ENCODE measurements at places on chromosomes 5 and 9.

GRCh38 chr5:132229236-132229635, 1.6 kb upstream of the P4HA2 start:
- no peak for DNase-seq

DNA sequence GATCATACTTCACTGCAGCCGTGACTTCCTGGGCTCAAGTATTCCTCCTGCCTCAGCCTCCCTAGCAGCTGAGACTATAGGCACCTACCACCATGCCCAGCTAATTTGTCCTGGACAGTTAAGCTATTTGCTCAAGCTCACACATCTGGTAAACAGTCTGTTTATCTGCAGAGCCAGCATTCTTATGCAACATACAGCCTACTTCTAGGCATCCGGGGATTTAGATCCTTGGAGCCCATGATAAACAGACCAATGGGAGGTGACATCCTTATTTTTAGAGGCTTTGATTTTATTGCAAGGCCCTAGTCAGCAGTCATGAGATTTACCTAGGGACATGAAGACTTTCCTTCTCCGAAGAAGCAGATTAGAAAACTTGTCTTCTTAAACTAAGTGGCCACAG, 21.0 kb downstream of the ATOX1 start:
- no peak for DNase-seq

- DNase-seq = no peak
Measured at GRCh38 chr5:129653057-129653375, 94.9 kb upstream of the MINAR2 start.

DNA sequence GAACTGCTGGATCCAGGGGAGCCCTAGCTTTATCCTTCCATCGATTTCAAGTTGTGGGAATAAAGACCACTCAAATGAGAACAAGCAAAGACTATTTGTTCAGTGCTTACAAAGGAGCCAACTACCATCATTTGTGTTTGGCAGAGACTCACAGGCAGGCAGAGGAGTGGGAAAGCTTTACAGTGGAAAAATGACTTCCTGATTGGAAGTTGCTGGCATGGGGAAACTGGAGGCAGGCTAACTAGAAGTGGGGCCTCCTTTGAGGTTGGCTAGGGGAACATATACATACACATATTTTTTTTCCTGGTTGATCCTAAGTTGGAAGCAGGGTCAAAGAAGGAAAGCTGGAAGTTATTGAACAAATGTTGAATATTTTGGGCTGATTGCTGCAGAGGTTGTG, 121.7 kb downstream of the ACTBL2 start:
- no peak for DNase-seq

- no peak for DNase-seq
Measured at GRCh38 chr9:109269081-109269480, 51.8 kb downstream of the EPB41L4B start.

DNA sequence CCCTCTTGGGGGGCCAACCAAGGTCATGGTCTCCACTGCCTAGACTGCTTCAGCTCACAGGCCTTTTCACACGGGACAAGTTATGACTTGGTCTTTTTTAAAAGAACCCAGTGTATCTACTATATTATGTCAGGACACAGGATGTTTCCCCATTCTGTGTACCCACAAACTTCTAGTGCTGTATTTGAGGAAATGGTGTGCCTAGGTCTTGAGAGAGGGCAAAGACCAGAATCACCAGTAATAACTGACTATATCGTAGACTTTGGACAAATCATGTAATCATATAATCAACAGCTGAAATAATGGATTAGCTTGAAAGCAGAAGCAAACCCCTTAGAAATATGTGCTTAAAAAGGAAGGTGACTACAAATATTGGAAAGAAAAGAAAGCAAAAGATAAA, 133.3 kb downstream of the ARL15 start:
- no peak for DNase-seq

GRCh38 chr5:157665467-157666070, 5.8 kb upstream of the C5orf52 start:
- DNase-seq = no peak

GRCh38 chr9:133103183-133103986, 17.7 kb downstream of the RALGDS start:
- no peak for DNase-seq
